ENCODE measurements at places on chromosomes 2 and 18.
A peak's percentile ranks its signal among the peaks of the same experiment; 100 is the strongest.

GRCh38 chr2:147939313-147939712 is 81.2 kb downstream of the ORC4 start:
- no peak for DNase-seq

DNA sequence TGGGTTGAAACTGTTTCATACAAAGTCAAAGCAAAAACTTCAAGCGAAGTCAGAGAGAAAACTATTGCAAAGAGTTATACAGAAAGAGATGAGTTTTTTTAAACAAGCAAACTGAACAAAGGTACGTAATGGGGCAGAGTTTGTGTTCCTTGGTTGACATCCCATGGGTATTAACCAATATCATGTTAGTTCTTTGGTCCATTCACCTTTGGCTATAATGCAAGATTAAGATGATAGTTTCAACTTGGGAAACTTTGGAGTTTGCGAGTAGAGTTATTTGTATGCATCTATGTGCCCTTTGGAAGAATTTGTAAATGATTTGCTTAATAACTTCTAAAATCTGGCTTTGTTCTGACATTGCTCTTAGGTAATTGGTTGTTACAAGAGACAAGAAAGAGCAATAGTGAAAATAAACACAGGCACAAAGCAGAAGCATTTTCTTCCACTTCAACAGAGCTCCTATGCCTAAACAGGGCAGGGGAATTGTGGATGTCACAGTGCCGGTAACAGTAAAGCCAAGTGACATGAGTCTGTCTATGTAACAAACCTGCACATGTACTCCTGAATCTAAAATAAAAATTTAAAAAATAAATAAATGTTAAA is 936.1 kb downstream of the SUCLG1 start:
- no peak for DNase-seq

- DNase-seq = no peak
Observed at GRCh38 chr2:57760381-57760801, 286.2 kb upstream of the VRK2 start.

DNA sequence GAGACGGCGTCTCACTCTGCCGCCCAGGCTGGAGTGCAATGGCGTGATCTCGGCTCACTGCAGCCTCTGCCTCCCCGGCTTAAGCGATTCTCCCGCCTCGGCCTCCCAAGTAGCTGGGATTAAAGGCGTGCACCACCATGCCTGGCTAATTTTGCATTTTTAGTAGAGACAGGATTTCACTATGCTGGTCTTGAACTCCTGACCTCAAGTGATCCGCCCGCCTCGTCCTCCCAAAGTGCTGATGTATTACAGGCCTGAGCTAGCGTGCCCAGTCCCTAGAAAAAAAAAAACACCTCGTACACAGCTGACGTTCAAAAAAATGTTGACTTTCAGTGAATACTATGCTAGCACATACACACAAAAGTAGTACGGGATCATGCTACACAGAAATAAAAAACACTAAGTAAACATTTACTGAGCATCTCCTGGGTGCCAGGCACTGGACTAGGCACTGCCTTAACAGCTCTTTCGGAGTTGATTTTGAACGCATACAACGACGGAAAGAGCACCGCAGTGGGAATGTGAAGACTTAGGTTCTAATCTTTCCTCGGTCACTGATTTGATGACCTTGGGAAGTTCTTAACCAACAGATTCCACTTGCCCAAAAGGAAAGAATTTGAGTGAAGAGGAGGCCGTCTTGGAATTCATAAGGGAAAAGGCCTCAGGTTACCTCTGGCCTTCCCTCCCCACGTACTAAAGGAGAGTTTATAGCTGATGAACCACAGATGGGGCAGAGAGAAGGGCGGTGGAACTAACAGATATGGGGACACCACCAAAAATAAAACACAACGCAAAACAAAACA is 1.1 kb downstream of the DNAJC27 start:
- DNase-seq = no peak

DNA sequence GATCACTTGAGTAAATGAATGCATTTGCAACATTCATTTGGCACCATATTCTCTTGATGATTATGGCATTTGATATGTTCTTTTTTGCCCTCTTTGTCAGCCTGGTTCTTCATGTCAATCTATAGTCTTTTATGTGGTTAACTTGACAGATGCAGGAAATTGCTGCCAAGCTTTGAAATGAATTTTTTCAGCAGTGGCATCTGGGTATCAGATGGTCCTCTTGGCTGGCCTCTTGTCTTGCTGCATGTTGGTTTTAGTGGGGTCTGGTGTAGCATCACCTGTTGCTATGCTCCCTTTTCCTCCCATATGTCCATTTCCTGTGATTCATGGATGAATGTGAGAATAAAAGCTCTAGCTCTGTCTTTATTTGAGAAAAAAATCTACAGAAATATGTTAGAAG is 119.9 kb downstream of the DPP4 start:
- DNase-seq = no peak

DNA sequence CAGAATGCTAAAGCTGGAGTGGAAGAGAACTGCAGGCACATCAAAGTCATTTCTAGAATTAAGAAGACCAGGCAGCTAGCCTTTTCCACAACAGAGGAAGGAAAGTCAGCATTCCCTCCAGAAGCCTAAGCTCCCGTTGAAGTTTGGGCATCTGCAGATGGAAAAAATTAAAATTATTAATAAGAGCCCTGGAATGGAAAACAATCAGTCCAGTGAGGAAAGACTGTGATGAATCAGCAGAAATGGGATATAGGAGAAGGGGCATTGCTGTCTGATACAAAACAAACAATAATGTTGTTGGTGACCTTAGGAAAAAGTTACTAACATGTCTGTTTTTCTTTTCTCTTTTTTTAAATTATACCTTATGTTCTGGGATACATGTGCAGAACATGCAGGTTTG is 450.7 kb upstream of the SLC14A2 start:
- DNase-seq = no peak

GRCh38 chr2:28401948-28402550 is 9.4 kb downstream of the FOSL2 start:
- peak; percentile 27 for DNase-seq

GRCh38 chr2:186572705-186573104 is 17.2 kb upstream of the ITGAV start:
- DNase-seq = no peak

GRCh38 chr2:236403125-236403524 is 138.9 kb upstream of the ASB18 start:
- DNase-seq = no peak

DNA sequence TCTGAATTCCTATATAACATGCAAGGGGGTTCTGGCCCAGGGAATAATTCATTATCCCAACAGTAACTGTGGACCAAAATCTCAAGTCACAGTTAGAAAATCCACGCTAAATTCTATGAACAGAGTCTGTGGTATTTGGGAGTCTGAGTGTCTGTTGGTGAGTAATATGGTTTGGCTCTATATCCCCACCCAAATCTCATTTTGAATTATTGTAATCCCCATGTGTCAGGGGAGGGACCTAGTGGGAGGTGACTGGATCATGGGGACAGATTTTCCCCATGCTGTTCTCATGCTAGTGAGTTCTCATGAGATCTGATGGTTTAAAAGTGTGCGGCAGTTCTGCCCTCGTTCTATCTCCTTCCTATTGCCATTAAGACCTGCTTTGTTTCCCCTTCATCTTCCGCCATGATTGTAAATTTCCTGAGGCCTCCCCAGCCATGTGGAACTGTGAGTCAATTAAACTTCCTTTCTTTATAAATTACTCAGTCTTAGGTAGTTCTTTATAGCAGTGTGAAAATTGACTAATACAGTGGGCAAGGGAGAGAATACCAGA is 68.3 kb downstream of the NBAS start:
- no peak for DNase-seq

GRCh38 chr2:147311058-147311430 is 533.8 kb upstream of the ACVR2A start:
- DNase-seq = no peak

GRCh38 chr2:20414806-20415205 is 32.1 kb upstream of the RHOB start:
- DNase-seq = no peak
